ENCODE measurements at places on chromosomes 11 and 22.

GRCh38 chr11:77371646-77372045 is 70.2 kb upstream of the GDPD4 start:
- no peak for DNase-seq

- DNase-seq: no peak
These were observed 184.7 kb downstream of the MIAT start for GRCh38 chr22:26842103-26842502.

DNA sequence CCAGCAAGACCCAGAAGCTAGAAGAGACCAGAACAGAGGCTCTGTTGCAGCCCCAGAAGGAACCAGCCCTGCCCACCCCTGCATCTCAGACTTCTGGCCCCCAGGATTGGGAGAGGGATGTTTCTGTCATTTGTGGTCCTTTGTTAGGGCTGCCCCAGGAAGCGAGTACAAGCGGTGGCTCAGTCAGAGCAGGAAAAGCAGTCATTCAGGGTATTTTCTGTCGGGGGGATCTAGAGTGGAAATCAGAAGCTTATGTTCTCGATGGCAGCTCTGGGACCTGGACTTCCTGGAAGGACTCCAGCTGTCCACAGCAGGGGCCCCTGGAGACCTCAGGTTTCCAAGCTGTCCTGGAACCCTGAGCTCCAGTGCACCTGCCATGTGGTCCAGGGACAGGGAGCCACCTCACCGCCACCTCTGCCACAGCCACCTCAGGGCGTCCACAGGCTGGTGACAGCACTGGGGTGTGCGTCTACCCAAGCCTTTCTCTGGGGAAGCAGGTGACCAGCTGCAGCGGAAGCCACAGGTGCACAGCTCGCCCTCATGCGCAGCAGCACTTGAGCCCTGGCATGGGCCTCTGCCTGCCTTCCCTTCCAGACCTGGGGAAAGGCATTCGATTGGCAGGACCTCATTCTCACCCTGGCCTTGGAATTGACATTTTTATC is 2.6 kb downstream of the KRTAP5-5 start:
- DNase-seq: no peak

DNA sequence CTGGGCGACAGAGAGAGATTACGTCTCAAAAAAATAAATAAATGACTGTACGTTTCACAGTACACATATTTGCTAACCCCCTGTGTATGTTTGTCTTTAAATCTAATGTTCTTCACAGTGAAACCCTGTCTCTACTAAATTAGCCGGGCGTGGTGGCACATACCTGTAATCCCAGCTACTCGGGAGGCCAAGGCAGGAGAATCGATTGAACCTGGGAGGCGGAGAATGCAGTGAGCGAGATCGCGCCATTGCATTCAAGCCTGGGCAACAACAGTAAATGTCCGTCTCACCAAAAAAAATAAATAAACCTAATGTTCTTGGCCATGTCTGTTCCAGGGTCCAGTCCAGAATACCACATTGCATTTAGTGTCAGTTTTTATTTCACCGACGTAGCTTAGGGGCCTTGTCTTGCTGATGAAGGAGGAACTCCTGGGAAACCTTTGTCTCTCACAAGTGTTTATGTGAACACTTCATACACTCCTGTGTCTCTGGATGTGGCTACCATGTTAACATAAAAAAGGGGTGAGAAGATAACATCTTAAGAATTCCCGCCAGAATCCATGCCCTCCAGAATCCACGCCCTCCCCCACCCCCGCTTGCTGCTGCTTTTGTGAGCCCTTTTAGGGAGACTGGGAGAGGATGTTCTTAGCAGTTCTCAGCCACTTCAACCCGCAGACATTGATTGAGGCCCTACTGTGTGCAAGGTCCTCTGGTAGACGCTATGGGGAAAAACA is 5.0 kb upstream of the SERHL2 start:
- DNase-seq: no peak

- DNase-seq: no peak
These were observed 99.0 kb downstream of the LARGE1 start for GRCh38 chr22:33821290-33821689.

- no peak for DNase-seq
These were observed 113.1 kb downstream of the SPATA19 start for GRCh38 chr11:133732109-133732674.

DNA sequence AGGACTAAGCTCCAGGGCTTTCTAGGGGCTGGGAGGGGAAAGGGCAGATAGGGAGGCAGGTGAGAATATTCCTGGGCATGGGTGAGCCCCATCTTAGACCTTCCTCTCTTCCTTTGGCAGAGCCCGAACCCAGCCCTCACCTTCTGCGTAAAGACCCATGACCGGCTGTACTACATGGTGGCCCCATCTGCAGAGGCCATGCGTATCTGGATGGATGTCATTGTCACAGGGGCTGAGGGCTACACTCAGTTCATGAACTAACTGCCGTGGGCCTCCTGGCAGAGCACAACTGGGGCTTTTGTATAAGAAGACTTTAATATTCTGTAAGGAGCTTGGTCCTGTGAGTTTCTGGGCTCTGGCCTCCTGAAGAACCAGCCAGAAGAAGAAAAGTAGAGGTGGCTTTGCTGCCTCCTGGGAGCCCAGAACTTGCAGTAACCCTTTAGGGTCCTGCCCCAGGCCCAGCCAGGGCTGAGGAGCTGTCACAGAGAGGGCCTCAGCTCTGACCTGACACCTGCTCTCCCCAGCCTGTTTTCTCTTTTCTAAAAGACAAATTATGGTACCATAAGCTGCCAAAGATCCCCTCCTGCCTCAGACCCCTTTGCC is 22.8 kb downstream of the TREH start:
- no peak for DNase-seq

DNA sequence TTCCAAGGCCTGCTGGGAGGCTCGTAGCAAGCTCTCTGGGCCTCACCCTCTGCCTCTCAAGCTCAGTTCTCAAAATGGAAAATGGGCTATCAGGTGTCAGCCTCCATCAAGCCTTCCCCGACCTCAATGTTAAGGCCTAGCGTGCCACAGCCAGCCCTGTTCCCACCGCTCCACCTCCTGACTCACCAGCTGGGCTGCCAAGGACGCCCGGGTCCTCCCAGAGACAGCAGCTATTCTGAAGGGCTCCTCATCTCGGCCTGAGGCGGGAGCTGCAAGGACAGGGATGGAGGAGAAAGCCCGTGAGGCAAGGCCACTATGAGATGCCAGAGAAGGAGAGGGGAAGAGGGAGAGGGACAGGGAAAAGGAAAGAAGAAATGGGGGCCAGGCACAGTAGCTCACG is 19.9 kb downstream of the ARAP1 start:
- no peak for DNase-seq

- no peak for DNase-seq
These were observed 22.9 kb upstream of the JAM3 start for GRCh38 chr11:134045799-134046635.

GRCh38 chr11:2143799-2144543 is 4.8 kb upstream of the IGF2 start:
- no peak for DNase-seq

- DNase-seq: no peak
These were observed 6.6 kb downstream of the SMARCB1 start for GRCh38 chr22:23793326-23793725.

- no peak for DNase-seq
These were observed 13.6 kb downstream of the LRRC75B start for GRCh38 chr22:24579258-24579601.

DNA sequence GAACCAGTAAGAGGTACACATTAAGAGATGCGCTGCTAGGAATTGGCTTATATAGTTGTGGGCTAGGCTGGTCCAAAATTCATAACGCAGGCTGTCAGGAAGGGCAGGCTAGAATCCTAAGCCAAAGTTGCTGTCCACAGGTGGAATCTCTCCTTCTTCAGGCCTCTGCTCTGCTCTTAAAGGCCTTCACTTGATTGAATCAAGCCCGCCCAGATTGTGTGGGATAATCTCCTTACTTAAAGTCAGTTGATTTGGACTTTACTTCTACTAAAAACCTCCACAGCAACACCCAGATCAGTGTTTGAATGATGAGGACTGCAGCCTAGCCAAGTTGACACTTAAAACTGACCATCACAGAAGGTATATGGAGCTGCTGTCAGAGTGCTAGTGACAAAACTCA is 68.8 kb downstream of the LRRC32 start:
- no peak for DNase-seq

DNA sequence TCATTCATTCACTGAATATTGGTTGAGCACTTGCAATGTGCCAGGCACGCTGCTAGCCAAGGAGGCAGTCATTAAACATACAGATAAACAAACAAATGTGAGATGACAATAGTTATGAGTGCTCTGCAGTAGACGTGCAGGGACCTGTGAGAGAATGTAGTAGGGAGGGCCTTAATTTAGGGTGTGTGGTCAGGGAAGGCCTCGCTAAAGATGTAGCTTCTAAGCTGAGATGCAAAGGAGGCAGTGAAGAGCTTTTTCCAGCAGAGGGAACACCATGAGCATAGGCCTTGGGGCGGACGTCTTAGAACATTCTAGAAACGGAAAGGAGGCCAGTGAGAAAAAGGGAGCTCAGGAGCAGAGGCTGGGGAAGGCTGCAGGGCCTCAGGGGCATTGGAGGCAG is 789 bp upstream of the NCF4 start:
- no peak for DNase-seq

DNA sequence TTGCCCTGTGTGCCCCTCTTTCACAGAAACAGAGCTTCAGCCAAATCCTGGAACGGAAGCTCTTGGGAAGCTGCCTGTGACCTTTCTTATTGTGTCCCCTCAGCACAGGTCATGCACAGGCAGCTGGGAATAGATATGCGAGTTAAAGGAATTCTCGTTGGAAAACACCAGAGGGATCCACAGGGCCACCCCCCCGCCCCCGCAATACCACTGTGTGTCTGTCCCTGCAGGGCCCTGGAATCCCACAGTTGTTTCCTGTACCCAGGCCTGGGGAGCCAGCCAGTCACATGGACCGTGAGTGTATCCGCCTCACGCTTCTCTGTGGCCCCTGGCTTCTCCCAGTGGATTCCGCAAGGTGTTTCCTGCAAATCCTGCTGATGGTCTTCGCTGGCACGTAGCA is 29.0 kb downstream of the TIMP3 start:
- no peak for DNase-seq

- DNase-seq: no peak
These were observed 523.6 kb downstream of the NTM start for GRCh38 chr11:131893988-131894387.

- DNase-seq: no peak
These were observed 17.7 kb downstream of the CTNND1 start for GRCh38 chr11:57779276-57779675.

DNA sequence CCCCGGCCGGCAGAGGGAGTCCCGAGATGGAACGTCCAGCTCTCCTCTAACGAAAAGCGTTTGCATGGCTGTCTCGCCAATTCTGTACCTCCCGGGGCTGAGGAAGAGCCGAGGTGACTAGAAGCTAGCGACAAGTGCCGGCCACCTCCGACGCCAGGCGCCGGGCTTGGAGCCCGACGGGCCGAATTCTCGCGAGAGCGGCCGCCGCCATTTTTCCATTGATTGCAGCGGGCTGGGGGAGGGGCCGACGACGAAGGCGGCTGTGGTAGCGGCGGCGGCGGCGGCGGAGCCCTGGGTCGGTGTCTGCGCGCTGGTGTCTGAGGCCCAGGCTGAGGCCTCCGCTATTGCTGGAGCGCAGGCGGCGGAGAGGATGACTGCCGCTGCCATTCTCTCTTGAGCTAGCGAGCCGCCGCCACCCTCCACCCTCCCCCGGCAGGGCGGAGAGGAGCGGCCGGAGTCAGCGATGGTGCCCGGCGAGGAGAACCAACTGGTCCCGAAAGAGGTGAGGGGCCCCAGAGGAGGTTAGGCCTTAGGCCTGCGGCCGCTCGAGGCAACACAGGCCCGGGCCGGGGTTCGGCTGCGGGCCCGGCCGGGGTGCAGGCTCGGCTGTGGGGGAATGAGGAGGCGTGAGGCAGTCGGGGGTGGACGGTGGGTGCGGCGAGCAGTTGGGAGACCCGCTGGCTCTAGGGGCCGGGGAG is at the start of gene USP47:
TSS of gene USP47 (plus strand) at position 250 of the 698 bp plus-strand sequence. CDS start at position 464, 214 bp downstream.
- peak; percentile 78 for DNase-seq

- DNase-seq: no peak
These were observed 2.1 kb downstream of the CORO1B start for GRCh38 chr11:67441098-67441563.

- no peak for DNase-seq
These were observed 19.5 kb downstream of the GNAZ start for GRCh38 chr22:23089633-23090456.

GRCh38 chr11:73414977-73415651 is 38.9 kb downstream of the RELT start:
- DNase-seq: no peak

- DNase-seq: no peak
These were observed 292.3 kb downstream of the METTL15 start for GRCh38 chr11:28400331-28401100.

GRCh38 chr22:41169157-41169556 is 36.0 kb upstream of the L3MBTL2 start:
- DNase-seq: no peak

DNA sequence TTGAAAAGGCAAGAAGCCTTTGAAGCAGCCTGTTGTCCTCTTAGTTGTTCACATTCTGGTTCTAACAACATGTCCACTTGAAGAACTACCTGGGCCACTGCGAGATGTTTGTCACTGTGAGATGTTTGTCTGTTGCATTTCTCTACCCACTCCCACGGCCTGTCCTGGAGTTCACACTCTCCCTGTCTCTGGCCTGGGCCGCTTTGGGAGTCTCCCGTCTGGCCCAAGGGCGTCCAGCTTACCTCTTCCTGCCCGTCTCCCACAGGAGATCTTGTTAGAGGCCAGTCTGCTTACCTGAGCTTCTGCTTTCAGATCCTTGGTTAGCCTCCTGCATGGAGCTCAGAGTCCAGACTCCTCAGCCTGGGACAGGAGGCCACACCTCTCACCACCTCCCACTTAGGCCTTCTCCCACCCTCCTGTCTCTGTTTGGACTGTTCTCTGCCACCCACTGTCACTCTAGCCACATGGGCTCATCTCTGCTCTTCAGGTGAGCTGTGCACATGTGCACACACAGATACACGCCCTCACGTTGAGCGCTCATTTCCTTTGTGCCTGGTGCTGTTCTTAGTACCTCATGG is 66.0 kb downstream of the TBC1D22A start:
- DNase-seq: no peak

- DNase-seq: no peak
These were observed 16.8 kb downstream of the SERPING1 start for GRCh38 chr11:57614234-57614772.

- DNase-seq: no peak
These were observed 18.9 kb downstream of the MMP3 start for GRCh38 chr11:102824556-102824955.

GRCh38 chr11:9386901-9387300 is 2.4 kb downstream of the IPO7 start:
- no peak for DNase-seq

- no peak for DNase-seq
These were observed 352.7 kb upstream of the MPPED2 start for GRCh38 chr11:30938810-30939209.

DNA sequence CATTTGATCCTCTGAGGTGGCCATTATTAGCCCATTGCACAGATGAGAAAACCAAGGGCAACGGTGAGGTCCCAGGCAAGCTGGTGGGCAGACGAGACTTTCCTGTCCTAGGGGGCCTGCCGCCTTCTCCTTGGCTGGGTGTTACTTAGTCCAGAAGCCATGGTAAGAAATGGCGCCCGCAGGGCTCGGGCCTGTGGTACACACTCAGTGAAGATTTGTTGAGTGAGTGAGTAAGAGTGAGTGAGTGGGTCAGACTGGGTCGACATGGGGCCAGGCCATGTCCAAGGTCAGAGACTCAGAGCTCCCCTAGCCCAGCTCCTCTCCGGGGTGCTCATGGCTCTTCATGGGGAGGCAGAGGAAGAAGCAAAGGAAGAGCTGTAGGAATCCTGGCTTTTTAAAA is 36.0 kb downstream of the RASD2 start:
- DNase-seq: no peak

Data from NK-92 treated with Interleukin-12 subunit alpha and Interleukin-12 subunit beta, amount 100 ng/mL, for 24 hours (cell line).